Stimulated activated naive CD8-positive, alpha-beta T cell treated with anti-CD3 and anti-CD28 coated beads, Interleukin-15, amount 100 ng/mL, for 72 hours (primary cell): ENCODE measurements at places on chromosomes 1 and 21.

DNA sequence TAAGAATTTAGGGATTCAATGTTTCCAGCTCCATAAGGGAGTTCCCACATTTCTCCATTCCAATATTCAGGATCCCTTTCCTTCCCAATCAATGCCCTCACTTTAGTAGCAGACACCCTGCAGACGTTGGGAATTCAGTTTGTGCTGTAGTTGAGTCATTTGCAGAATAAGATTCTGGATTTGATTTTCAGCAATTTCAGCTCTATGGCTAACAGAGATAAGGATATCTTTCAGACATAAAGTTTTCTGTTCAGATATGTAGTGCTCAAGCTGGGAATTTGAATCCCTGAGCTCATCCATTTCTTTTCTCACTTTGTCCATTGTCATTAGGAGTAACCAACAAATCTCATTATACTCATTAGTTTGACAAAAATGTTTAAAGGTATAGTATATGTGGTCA, 13.1 kb downstream of the MPZL1 start:
- no peak for DNase-seq

GRCh38 chr1:96236156-96236739, 485.3 kb upstream of the PTBP2 start:
- no peak for DNase-seq

- no peak for DNase-seq
Observed at GRCh38 chr1:65235867-65236805, 73.2 kb upstream of the DNAJC6 start.

GRCh38 chr1:214551436-214552173, at the start of gene PTPN14:
Gene PTPN14 (minus strand): TSS chr1:214551602. CDS start chr1:214464803, 86,799 bp downstream.
- no peak for DNase-seq

GRCh38 chr1:155871390-155871789, 12.0 kb downstream of the SYT11 start:
- no peak for DNase-seq

DNA sequence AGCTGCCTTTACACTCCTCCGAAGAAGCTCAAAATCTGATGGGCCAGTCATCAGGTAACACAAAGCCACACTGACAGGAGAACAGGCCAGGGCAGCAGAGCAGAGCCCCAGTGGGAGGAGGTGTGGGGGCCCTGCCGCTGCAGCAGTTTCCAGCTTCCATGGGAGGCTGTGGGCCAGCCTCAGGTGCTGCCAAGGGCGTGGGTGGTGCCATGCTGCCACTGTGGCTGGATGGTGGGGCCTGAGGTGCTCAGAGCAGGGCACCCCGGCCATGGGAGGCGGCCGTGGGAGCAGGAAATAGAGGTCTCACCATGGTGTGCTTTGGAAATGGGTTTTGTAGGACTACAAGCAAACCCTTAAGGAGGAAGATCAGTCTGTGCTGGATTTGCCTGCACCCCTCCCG, 50.8 kb upstream of the COL6A1 start:
- no peak for DNase-seq

DNA sequence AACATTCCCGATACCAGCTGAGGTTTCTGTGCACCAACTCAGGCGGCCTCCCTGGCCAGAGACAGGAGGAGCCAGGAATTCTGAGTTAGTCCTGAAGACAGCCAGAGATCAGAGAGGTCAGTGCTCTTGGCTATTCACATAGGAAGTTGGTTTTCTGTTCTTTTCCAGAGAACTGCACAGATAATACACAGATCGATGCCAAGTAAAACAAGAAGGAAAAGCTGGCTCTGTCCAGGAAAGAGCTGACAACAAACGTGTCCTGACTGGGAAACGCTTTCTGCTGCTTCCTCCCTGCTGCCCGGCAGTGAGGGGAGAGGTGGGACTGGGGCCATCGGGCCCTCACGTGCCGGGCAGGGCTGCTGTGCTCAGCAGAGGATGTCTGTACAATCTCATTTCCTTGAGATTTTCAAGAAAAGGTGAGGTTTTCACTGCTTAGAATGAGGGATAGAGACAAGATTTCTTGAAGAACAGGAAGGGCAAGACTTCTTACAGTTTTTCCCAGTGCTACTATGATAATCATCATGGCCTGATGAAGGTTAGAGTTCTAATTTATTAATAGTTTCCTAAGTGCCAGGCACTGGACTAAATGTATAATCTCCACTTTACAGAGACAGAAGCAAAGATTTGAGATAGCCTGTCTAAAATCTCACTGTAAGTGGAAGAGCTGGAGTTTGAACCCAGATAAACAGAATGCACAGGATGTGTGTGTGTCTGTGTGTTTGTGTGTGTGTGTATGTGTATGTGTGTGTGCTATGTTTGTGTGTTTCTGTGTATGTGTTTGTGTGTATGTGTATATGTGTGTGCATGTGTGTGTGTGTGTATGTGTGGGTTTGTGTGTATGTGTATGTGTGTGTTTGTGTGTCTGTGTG, 211.0 kb upstream of the RAB4A start:
- no peak for DNase-seq

GRCh38 chr1:13588946-13589796, 5.5 kb downstream of the PDPN start:
- no peak for DNase-seq

DNA sequence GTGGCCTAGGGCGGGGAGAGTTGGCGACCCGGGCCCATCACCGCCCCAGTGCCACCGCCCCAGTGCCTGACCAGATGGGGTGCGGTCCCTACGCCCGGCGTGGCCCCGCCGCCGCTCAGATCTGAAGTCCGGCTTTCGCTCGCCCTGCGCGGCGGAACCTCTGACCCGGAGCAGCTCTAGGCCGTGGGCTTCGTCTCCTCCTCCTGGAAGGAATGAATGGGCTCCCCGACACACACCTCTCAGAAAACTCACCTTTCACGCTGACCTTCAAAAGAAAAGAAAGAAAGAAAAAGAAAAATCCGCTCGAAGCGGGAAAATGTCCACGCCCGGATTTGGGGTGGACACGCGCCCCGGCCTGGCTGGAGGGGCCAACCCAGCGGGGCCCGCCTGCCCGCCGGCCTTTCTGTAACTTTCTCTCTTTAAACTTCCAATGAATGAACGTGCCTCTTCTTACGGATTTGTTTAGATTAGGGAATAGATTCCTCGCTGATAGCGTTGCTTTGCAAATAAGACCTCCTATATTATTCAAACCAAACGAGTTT, 5.4 kb upstream of the SIM2 start:
- DNase-seq: no peak

DNA sequence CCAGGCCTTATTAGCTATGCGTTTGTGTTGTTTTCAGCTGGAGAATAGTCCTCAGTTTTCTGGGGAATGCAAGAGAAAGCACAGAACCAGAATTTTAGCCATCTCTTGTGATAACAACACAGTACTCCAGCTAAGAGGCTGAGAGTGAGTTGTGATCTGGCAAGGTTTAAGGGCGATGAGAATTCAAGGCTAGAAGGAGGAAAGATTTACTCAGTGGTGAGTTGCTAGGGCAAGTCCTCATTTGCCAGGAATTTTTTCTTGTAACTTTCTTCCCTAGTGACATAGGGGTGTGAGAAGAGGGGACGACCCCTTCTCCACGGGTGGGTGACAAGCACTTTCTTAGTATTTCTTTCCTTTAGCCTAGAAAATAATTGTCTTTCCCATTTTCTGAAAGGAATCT, 53.2 kb downstream of the HHAT start:
- no peak for DNase-seq

GRCh38 chr1:89918127-89918793, 76.7 kb upstream of the ZNF326 start:
- no peak for DNase-seq

DNA sequence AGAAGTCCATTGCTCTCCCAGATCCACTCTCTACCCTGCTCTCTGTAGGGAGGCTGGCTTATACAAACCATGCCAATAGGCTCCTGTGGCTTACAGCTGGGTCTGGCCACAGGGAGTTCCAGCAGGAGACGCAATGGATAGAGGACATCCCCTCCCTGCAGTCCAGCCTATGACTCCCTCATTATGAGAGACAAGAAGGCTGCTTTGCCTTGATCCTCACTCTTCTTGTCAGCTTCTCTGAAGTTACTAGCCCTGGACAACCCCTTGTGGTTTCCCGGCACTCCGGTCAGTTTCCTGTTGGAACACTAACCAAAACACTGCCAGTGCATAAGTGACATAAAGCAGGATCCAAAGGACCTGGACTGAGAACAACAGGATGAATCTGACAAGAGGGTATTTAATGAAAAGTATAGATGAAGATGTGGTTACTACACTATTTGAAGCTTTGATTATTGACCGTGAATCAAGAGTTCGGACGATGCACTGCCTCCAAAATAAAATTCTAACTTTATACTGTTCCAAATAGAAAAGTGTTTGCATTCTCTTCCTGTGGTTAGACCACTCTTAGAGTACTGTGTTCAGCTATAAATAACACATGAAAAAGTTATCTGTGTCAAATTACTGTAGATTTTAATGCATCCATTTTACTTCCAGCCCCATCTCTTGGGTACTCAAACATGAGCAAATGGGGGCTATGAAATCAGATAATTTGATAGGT, 32.7 kb upstream of the ZNF326 start:
- no peak for DNase-seq

GRCh38 chr1:168467452-168467851, 76.3 kb downstream of the XCL2 start:
- no peak for DNase-seq

GRCh38 chr1:213484333-213484732, 433.3 kb downstream of the RPS6KC1 start:
- no peak for DNase-seq

- DNase-seq: no peak
Observed at GRCh38 chr1:19643121-19643520, 990 bp upstream of the NBL1 start.
